ENCODE measurements at places on chromosomes 2 and 18. TPM values are rescaled to one million over a fixed set of nuclear protein-coding genes. Genes with fewer than 3 reads are reported as not detected.

The KCNJ3 gene
- total RNA-seq, result 6.6 TPM

The CRYGD gene
- total RNA-seq, result not detected

The BCL11A gene
- total RNA-seq, result 0.22 TPM

The CCDC74A gene
- total RNA-seq, result 38.6 TPM

The SLC19A3 gene
- 20.4 TPM for total RNA-seq
